ENCODE measurements at places on chromosomes 11 and 22. TPM values are rescaled to one million over a fixed set of nuclear protein-coding genes. Genes with fewer than 3 reads are reported as not detected.
A peak's percentile ranks its signal among the peaks of the same experiment; 100 is the strongest.

DNA sequence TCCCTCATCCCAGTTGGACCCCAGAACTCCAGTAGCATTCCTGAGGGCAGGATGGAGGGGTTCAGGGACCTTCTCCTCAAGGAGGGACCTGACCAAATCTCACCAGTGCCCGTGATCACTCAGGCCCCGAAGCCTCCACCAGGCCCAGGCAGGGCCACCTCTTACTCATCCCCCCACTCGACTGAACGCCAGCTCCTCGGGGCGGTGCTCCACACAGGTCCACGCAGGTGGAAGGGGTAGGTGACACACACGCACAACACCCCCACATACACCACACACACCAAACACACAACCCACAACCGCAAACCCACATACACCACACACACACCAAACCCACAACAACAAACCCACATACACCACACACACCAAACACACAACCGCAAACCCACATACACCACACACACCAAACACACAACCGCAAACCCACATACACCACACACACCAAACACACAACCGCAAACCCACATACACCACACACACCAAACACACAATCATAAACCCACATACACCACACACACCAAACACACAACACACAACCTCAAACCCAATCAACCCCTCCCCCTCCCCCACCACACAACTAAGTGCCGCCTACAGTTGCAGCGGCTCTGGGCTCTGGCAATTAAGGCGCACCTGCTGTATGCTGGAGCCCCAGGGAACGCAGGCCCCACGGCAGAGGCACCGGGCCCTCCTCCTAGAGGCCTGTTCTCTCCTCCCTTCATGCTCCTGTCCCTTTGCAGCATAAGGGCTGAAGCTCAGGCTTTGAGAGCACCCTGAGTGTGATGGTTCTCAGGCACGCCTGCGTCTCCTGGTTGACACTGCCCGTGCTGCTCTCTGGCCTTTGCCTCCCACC lies 1318.1 kb downstream of the TBC1D22A start:
- no peak for DNase-seq

CASP12 gene
- total RNA-seq, result not detected

- DNase-seq, result no peak
Observed at GRCh38 chr11:125214601-125215565, 50.3 kb downstream of the PKNOX2 start.

DNA sequence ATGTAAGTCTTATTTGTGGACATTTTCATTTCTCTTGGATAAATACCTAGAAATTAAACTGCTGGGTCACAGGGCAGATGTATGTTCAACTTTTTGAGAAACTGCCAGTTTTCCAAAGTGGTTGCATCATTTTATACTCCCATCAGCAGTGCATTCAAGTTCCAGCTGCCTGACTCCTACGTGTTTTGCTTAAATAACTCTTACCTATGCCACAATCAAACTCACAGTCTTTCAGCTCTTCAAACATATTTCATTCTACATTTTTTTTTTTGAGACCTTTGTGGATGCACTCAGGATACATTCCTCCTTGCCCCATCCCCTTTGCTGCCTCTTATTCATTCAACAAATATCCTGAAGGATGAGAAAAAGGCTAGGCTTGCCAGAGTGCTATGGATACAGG lies 9.2 kb downstream of the TCF20 start:
- DNase-seq, result no peak

DNA sequence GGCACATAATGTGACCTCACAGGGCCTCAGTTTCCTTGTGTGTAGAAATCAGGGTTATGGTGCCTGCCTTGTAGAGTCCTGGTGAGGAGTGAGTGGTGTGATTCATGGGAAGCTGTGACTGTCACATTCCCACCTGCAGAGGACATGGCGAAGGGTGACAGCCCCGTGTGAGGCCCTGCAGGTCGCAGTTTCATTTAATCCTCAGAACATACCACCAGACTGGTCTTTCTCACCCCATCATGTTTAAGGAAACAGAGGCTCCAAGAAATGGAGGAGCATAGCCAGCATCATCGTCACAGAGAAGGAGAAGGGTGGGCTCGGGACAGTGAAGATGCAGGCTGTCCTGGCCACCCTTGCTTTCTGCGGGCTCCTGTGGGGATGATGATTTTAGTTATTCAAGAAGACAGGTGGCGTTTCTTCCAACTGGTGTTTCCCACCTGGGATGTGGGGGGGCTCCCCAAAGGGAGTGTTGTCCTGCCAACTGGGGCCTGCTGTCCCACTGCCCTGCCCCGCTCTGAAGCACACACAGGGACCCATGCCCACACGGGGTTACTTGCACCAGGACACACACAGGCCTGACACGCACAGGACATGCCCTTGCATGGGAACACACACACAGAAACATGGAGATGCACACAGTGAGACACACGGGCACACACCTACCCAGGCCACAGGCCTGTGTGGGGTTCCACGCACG lies 100.2 kb downstream of the BCR start:
- no peak for DNase-seq

GRCh38 chr11:74011360-74012073 lies 2.6 kb upstream of the UCP3 start:
- no peak for DNase-seq

GRCh38 chr11:110308071-110308470 lies 11.7 kb upstream of the RDX start:
- DNase-seq, result no peak

DNA sequence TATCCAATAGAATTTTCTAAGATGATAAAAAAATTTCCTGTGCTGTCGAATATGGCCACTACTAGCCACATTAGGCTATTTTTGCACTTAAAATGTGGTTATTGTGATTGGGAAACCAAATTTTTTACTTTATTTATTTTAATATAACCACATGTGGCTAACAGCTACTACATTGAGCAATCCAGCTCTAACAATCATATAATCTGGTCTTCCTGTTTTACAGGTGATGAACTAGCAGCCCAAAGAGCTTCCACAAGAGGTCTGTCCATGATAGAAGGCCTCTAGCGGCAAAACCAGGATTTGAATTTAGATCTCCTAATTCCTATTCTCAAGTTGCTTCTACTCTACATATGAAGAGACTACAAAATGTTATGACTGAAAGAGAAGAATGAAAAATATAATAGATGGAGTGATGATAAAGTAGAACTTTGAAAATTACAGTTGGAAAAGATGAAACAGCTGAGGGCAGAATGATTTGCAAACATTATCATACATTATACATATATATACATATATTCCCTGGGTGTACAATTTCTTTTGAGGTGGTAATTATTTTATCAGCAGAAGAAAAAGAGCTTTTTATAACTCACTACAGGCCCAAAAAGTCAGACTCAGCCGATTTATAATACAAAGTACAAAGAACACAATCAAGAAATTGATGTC lies 363.5 kb upstream of the PITPNB start:
- no peak for DNase-seq

SOX6 gene
- total RNA-seq, result 7.8 TPM

DNA sequence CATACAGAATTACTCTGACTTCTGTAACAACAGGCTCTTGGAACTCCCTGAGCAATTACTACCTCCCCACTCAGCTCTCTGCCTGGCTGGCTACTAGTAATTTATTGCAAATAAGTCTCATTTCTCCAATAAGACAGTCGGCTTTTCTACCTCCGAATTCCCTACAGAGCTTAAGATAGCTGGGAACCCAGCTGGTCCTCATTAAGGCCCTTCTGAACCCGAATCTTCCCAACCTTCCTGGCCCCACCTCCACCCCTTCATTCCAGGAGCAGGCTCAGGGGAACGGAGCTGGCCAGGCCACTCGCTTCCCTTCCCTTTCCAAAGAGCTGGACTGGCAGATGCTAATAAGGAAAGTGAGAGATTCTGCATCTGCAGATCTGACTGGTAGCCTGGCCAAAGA lies 21.6 kb downstream of the TMPRSS5 start:
- DNase-seq, result no peak

GRCh38 chr11:129282634-129283033 lies 90.5 kb upstream of the ARHGAP32 start:
- DNase-seq, result no peak

DNA sequence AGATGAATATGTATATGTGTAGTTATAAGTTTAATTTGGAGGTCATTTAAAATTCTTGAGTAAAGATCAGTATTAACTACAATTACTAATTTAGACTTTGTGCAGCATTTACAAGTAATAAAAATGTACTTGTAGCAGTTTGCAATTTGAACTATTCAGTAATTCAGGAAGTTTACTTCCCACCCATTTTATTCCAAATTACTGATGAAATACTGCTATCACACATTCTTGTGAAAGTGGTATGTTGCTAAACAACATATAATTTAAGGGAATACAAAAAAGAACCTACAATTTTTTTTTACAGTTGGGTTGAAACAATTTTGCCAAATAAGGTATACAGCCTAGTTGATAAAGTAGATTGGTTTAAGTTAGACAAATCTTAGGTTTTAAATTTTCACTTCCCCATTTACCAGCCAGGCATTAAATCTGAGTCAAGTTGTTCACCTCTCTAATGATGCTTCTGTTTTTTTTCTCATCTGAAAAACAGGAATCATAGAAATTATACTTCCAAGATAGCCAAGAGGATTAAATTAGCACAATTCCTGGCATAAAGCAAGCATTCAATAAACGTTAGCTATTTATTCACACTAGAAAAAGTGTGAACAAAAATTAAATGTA lies 45.3 kb downstream of the ZBTB44 start:
- no peak for DNase-seq

SNX32 gene
- 1.6 TPM for total RNA-seq

OR8D1 gene
- not detected for total RNA-seq

DNA sequence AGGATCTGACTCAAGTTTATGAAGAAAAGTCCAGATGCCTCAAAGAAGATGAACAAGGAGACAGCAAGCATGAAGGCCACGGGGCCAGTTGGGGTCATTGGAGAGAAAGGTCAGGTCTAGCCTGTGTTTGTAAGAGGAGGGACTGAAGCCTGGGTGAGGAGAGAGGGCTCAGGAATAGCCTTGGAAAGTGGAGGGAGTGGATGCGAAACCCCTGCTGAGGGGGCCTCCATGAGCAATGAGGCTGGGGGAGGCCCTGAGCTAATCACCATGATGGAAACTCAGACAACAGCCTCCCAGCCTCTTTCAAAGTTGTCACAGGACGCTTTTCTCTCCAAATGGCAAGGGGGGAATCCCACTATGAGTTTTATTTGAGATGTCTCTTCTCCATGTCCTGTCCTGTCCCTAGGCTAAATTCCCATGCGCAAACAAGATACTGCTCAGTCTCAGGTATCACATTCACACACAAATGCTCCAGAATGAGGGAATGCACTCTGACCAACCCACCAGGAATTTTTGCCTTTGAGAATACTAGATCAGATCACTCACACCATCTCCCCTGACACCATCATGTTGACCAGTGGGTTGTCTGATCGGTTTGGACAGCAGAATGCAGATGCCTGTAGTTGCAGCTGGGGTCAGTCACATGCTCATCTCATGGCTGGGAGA lies 51.3 kb upstream of the TOP3B start:
- no peak for DNase-seq

RASD2 gene
- total RNA-seq, result 12.9 TPM

BID gene
- 26.5 TPM for total RNA-seq

KCTD14 gene
- total RNA-seq, result 11.9 TPM

SYT9 gene
- total RNA-seq, result 0.17 TPM

DNA sequence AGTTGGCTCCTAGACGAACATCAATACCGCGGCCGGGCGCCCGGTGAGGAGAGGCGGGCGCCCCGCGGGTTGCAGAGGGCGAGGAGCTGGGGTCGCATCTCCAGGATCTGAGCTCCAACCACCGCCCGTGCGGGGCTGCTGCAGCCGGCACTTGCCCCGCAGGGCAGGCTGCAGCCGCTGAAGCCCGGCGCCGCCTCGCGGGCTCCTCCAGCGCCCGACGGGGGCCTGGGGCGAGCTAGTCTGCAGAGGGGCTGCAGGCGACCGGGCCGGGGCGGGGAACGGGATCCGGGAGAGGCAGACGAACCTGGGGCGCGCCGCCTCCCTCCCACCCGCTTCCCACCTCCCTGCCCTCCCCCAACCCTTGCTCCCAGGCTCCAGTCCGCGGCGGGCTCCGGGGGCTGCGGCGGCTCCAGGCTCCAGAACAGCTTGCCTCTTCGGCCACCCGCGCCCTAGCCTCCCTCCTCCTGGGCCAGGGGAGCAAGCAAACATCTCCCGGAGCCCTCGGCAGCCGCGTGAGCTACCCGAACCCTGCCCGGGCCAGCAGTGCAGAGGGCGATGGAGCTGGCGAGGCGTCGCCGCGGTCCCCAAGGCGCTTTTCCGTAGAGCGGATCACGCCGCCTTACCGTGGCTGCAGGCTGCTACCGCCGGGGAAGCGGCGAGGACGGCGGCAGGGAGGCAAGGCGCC lies 802 bp downstream of the TENM4 start:
- peak; percentile 12 for DNase-seq

SMIM35 gene
- 0.08 TPM for total RNA-seq

GRCh38 chr11:13669544-13670488 lies 1.3 kb downstream of the FAR1 start:
- DNase-seq, result peak; percentile 30

- DNase-seq, result no peak
Observed at GRCh38 chr11:92413757-92414513, 189.3 kb downstream of the FAT3 start.

DNA sequence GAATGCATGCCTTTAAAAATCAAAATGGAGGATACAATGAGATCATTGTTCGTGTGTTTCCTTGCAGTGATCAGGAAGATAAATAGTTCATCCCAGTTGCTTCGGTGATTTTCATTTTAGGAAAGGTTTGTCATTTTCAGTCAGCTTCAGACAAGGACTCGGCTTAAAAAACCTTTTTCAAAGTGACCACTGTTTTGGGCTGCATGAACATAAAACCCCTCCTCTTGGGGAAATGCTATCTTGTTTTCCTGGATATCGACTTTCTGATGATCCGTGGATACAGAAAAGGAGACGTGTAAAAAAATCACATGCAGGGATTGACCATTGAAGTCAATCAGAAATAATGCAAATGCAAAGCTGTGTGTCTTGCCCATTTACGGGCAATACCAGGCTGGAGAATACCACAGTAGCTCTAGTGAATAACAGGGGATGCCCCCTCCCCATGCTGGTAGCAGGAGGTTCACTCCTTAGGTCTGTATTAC lies 146.8 kb downstream of the MAML2 start:
- DNase-seq, result no peak

GRCh38 chr22:44132724-44133123 lies 48.0 kb upstream of the PARVG start:
- peak; percentile 2 for DNase-seq

PGA5 gene
- not detected for total RNA-seq

DNA sequence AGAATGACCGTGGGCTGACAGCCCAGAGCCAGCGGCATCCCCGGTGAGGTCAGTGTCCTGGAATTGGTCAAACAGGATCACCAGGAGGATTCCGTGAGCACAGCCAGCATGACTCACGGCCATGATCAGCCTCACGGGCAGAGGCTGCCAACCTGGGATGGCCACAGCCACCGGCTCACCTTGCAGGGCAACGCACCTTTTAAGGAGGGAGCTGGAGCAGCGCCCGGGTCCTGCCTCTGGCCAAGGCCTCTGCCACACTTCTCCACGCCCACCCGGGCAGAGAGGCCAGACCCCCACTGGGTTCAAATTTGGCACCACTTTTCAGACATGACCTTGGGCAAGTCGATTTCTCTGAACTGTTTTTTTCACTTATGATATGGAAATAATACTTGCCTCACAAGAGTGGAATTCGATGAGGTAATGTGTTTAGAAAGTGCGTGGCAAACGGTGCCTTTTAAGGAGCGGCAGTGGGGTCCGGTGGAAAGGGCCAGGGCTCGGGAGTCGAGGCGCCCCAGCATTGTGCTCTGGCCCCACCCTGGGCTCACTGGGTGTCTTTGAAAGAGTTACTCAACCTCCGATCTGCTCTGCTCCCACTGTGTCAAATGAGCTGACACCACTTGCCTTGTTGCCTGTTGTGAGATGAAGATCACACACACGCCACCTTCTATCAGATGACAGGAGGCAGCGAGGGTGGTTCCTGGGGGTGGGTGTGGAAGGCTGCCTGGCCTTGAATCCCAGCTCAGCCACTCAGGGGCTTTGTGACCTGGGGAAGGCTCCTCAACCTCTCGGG lies 16.0 kb downstream of the TXN2 start:
- peak; percentile 69 for DNase-seq

CLCF1 gene
- 2.2 TPM for total RNA-seq
